Sigmoid colon (tissue), 7 donors: ENCODE measurements at places on chromosomes 2 and 18. TPM values are rescaled to one million over a fixed set of nuclear protein-coding genes. Genes with fewer than 3 reads are reported as not detected.
A peak's percentile ranks its signal among the peaks of the same experiment; 100 is the strongest.

- no peak for DNase-seq
- H3K4me3 ChIP-seq, result no peak overlapping the region
- H3K27ac ChIP-seq, result no peak overlapping the region
- peaks cover 17% of the 10 kb centered on the region for H3K4me1 ChIP-seq
- H3K27me3 ChIP-seq, result no peaks in the 10 kb centered on the region
These were observed 37.7 kb downstream of the LHCGR start for GRCh38 chr2:48717846-48718245.

DNA sequence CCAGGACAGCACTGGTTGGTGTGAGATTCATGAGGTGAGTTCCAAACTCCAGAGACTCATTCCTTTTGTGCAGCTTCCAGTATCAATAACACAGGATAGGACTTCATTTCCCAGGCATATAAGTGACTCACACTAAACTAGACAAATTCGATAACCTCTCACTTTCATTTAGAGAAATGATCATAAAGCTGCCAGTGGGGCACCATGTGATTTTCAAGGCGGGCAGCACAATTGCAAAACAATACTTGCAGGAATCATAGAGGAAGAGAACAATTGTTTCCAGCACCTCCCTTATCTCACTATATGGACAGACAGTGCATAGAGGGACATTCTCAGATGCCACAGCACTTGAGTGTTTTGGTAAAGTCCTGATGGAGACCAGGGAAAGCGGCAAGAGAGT lies 31.3 kb upstream of the DNAH7 start:
- H3K36me3 ChIP-seq, result no peaks in the 10 kb centered on the region
- no peak overlapping the region for H3K27ac ChIP-seq
- H3K4me3 ChIP-seq, result no peak overlapping the region
- H3K4me1 ChIP-seq, result no peaks in the 10 kb centered on the region
- H3K27me3 ChIP-seq, result no peaks in the 10 kb centered on the region

DNA sequence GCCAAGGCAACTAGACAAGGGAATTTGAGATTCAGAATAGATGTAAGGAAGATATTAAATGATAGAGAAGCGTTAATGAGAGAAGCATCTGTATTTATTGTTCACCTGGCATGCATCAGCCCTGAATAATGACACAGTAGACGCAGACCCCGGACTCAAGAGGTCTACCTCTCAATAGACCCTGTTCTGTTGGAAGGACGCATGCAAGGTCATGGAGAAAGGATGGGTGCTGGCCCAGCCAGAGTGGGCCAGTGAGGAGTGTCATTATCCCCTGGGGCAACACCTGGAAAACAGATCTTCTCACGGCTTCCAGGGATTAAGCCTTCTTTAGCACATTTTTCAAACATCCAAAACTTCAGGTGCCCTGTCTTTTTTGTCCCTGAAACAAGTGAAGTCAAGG lies 461.0 kb downstream of the EIPR1 start:
- no peak overlapping the region for H3K4me3 ChIP-seq
- H3K36me3 ChIP-seq, result no peaks in the 10 kb centered on the region
- DNase-seq, result no peak
- no peaks in the 10 kb centered on the region for H3K4me1 ChIP-seq

DNA sequence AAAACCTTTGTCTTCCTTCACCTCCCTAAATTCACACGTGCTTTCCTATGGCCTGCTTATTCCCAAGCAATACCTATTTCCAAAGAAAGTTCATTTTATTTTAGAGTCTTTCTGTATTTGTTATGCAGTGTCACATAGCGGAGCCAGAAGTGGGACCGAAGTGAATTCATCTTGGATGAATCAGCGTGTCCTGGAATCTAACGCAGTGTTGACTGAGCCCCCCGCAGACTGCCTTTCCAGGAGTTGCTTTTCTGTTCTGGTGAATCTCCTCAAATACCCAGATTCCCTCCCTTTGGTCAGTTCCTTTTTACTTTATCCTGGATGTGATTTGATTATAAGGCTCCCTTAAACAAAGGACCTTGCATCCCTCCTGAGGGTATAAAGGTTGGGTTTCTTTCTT lies 10.8 kb downstream of the ALPP start:
- no peak overlapping the region for H3K4me3 ChIP-seq
- H3K36me3 ChIP-seq, result no peaks in the 10 kb centered on the region
- H3K27me3 ChIP-seq, result peaks cover 34% of the 10 kb centered on the region
- no peaks in the 10 kb centered on the region for H3K4me1 ChIP-seq
- no peak overlapping the region for H3K27ac ChIP-seq
- no peak for DNase-seq

DNA sequence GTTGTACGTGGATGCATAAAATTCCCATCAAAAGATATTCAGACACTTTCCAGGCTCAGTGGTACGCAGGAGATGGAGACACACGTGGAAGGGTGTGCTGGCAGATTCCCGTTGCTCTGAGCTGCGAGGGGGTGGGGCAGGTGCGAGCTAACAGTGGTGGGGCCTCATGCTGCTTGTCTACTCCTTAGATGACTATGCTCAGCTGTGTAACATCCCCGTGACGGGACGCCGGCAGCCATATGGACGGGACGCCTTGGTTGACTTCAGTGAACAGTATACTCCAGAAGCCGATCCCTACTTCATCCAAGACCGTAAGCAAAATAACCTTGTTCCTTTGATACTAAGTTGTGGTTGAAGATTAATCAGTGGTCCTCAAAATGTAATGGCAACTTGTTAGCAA lies 87.5 kb upstream of the RASGRP3 start:
- peaks cover 6% of the 10 kb centered on the region for H3K4me1 ChIP-seq
- no peak overlapping the region for H3K4me3 ChIP-seq
- no peaks in the 10 kb centered on the region for H3K27me3 ChIP-seq
- no peak for DNase-seq

DNA sequence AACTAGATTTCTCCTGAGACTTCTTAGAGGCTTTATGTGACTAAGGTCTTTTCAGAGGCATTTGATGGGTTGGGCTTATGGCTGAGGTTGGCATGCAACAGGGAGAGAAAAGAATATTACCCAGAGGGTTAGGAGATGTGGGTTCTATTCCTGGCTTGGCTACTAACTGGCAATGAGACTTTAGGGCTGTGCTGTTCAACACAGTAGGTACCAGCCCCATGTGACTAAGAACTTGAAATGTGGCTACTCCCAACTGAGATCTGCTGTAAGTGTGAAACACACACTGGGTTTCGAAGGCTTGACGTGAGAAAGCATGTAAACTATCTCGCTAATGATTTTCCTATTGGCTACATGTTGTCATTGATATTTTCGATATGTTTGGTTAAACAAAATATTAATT lies 324.9 kb upstream of the SLC14A2 start:
- no peaks in the 10 kb centered on the region for H3K36me3 ChIP-seq
- H3K27ac ChIP-seq, result no peak overlapping the region
- no peaks in the 10 kb centered on the region for H3K27me3 ChIP-seq
- DNase-seq, result no peak
- H3K4me3 ChIP-seq, result no peak overlapping the region

GRCh38 chr2:112588611-112589045 lies 4.2 kb downstream of the CHCHD5 start:
- H3K4me1 ChIP-seq, result no peaks in the 10 kb centered on the region
- no peak overlapping the region for H3K4me3 ChIP-seq
- no peaks in the 10 kb centered on the region for H3K36me3 ChIP-seq
- no peak for DNase-seq
- no peak overlapping the region for H3K27ac ChIP-seq

- H3K4me1 ChIP-seq, result peaks cover 22% of the 10 kb centered on the region
- H3K4me3 ChIP-seq, result no peak overlapping the region
- DNase-seq, result no peak
- H3K36me3 ChIP-seq, result no peaks in the 10 kb centered on the region
- no peaks in the 10 kb centered on the region for H3K27me3 ChIP-seq
These were observed 71.4 kb downstream of the NXPH2 start for GRCh38 chr2:138708682-138709241.

- no peak overlapping the region for H3K4me3 ChIP-seq
- H3K4me1 ChIP-seq, result no peaks in the 10 kb centered on the region
- H3K36me3 ChIP-seq, result no peaks in the 10 kb centered on the region
- H3K27ac ChIP-seq, result no peak overlapping the region
- no peak for DNase-seq
These were observed 79.6 kb downstream of the LRATD1 start for GRCh38 chr2:14712111-14712510.

- no peaks in the 10 kb centered on the region for H3K4me1 ChIP-seq
- no peak overlapping the region for H3K27ac ChIP-seq
- no peak for DNase-seq
- H3K36me3 ChIP-seq, result no peaks in the 10 kb centered on the region
These were observed 125.2 kb upstream of the ARL5A start for GRCh38 chr2:151953467-151953866.

DNA sequence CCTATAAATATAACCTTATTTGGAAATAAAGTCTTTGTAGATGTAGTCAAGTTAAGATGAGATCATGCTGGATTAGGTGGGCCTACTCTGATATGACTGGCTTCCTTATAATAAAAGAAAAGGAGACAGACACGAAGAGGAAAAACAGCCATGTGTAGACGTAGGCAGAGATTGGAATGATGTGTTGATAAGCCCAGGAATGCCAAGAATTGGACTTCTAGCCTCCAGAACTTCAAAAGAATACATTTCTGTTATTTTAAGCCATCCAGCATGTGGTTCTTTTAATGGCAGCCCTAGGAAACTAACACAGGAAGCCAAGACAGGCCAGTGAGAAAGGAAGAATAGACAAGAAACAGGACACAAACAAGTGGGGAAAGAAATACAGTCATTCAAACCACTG lies 68.6 kb downstream of the NYAP2 start:
- no peaks in the 10 kb centered on the region for H3K36me3 ChIP-seq
- no peak for DNase-seq
- no peak overlapping the region for H3K4me3 ChIP-seq
- no peak overlapping the region for H3K27ac ChIP-seq
- H3K4me1 ChIP-seq, result no peaks in the 10 kb centered on the region
- H3K27me3 ChIP-seq, result no peaks in the 10 kb centered on the region

DNA sequence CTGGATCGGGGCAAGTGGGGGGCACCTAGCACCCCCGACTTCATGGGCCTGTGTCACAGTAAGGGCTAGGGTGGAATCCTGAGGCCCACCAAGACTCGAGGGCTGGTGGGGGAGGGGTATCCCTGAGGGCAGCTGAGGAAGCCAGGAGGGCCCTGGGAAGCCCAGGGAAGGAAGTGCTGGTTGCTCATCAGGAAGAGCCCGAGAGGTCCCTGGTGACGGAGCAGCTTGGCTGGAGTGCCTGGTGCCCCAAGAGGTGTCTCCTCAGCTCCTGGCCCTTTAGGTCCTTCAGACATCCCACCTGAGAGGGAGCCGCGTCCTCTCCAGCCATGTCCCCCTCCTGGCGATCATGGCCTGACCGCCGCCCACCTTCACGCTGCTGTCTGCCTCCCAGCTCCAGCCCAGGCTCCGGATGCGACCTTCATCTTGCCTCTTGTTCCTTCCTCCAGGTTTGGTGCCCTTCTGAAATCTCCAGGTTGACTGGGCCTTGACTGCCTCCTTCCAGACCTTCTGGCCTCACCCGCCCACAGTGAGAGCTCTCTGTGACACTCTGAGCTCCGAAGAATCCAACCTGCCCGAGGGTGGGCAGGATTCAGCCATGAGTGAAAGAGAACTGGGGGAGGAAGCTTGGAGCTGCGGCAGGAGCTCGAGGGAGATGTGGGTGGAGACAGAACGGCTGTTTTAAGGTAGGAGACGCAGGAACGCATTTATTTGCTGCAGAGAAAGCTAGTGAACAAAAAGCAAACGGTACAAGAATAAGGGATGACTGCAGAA lies 42.7 kb upstream of the SEMA4C start:
- H3K27ac ChIP-seq, result no peak overlapping the region
- H3K27me3 ChIP-seq, result no peaks in the 10 kb centered on the region
- no peak overlapping the region for H3K4me3 ChIP-seq
- DNase-seq, result no peak

GRCh38 chr2:192500550-192501200 lies 305.9 kb upstream of the TMEFF2 start:
- no peak overlapping the region for H3K4me3 ChIP-seq
- H3K4me1 ChIP-seq, result no peaks in the 10 kb centered on the region
- H3K27ac ChIP-seq, result no peak overlapping the region

DNA sequence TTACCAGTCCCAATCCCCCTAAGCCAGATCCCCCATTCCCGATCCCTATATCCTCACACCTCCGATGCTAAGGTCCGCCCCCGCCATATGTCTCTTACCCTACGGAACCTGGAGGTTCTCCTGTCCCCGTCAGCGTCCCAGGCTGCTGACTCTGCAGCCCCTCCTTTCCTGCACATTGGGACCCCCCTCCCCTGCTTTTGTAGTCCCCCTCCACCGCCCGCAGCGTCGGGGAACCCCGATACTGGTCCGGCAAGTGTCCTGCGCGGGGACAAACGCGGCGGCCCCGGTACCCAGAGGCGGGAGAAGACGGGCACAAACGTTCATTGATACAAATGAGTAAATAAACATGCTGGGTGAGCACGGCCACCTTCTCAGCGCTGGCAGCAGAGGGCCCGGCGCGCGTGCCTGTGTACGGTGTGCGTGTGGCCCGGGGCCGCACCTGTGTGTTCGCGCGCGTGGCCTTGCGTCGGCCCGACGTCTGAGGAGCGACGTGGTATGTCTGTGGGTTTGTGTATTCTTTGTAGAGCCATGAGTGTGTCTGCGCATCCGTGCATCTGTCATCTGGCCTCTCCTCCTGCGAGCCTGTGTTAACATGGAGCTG lies 2.0 kb upstream of the CYP26B1 start:
- H3K36me3 ChIP-seq, result no peaks in the 10 kb centered on the region
- DNase-seq, result peak; percentile 63
- H3K4me3 ChIP-seq, result peak overlapping the region; percentile 55

DNA sequence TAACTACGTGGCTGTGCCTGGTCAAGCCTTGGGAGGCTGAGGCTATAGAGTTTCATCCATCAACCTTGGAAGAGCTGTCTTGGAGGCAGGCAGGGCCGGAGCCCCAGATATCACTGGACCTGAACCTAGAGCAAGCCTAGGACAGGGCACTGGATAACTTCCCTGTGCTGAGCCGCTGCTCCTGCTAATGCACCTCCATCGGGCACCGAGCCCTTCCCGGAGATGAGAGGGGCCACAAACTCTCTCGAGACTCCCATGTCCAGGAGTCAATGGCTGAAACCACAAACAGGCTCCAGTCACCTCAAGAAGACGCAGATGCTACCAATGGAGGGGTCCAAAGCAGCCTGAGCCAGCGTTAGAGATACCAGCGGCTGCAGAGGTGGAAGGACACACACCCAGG lies 866.0 kb downstream of the LRP1B start:
- no peak overlapping the region for H3K4me3 ChIP-seq
- H3K27ac ChIP-seq, result no peak overlapping the region
- no peaks in the 10 kb centered on the region for H3K36me3 ChIP-seq
- H3K4me1 ChIP-seq, result no peaks in the 10 kb centered on the region

- no peak overlapping the region for H3K27ac ChIP-seq
- no peaks in the 10 kb centered on the region for H3K36me3 ChIP-seq
- H3K27me3 ChIP-seq, result no peaks in the 10 kb centered on the region
- no peak for DNase-seq
- H3K4me3 ChIP-seq, result no peak overlapping the region
- no peaks in the 10 kb centered on the region for H3K4me1 ChIP-seq
These were observed 1.0 kb downstream of the TEX51 start for GRCh38 chr2:126899616-126900185.

- H3K4me1 ChIP-seq, result peaks cover 53% of the 10 kb centered on the region
- peak overlapping the region; percentile 97 for H3K27ac ChIP-seq
- DNase-seq, result no peak
- H3K36me3 ChIP-seq, result no peaks in the 10 kb centered on the region
These were observed 12.0 kb downstream of the MEIS1 start for GRCh38 chr2:66446941-66447340.

Gene GALR1
- total RNA-seq, result 0.28 TPM

Gene TCF23
- total RNA-seq, result not detected

Gene TMEM163
- total RNA-seq, result 1.4 TPM

Gene SPR
- total RNA-seq, result 31.0 TPM

Gene RFTN2
- 8.6 TPM for total RNA-seq

Gene PLEKHB2
- total RNA-seq, result 28.8 TPM

Gene MPPE1
- total RNA-seq, result 23.5 TPM

Gene KCNS3
- 96.3 TPM for total RNA-seq

Gene LIMS3
- 4.1 TPM for total RNA-seq

Gene LINC00305
- total RNA-seq, result not detected

Gene NPHP1
- 11.1 TPM for total RNA-seq

Gene UGT1A8
- total RNA-seq, result not detected

Gene TWIST2
- total RNA-seq, result 53.9 TPM

Gene CGREF1
- total RNA-seq, result 1.4 TPM

Gene ABCG8
- total RNA-seq, result not detected
